Stomach (tissue), 19 donors: ENCODE measurements at places on chromosomes 11 and 22. TPM values are rescaled to one million over a fixed set of nuclear protein-coding genes. Genes with fewer than 3 reads are reported as not detected.
A peak's percentile ranks its signal among the peaks of the same experiment; 100 is the strongest.

SEPTIN5 gene
- 1.2 TPM for total RNA-seq

RASD2 gene
- 0.87 TPM for total RNA-seq

JAM3 gene
- 44.2 TPM for total RNA-seq

MAP6 gene
- 2.0 TPM for total RNA-seq

GRCh38 chr11:84558085-84558905 lies 1068.8 kb downstream of the DLG2 start:
- no peaks in the 10 kb centered on the region for H3K4me1 ChIP-seq
- H3K27me3 ChIP-seq: no peaks in the 10 kb centered on the region
- H3K36me3 ChIP-seq: no peaks in the 10 kb centered on the region
- peak; percentile 28 for DNase-seq
- H3K27ac ChIP-seq: no peak overlapping the region

DNA sequence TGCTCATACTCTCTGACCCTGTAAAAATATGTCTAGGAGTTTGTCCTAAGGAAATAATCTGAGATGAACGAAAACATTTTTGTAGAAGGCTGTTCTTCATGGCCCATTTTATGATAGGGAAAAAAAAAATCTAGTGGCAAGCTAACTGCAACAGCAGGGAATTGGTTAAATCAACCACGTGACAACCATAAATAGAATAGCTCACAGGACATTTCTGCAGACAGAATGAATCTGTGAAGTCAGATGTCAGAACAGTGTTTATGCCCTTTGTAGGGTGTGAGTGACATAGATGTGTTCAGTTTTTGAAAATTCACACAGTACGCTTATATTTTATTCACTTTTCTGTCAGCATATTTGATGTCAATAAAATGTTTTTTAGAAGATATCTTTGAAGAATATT lies 16.1 kb downstream of the ARHGAP1 start:
- H3K36me3 ChIP-seq: peaks cover 99% of the 10 kb centered on the region
- DNase-seq: no peak
- H3K27me3 ChIP-seq: no peaks in the 10 kb centered on the region
- H3K4me1 ChIP-seq: peaks cover 7% of the 10 kb centered on the region

DNA sequence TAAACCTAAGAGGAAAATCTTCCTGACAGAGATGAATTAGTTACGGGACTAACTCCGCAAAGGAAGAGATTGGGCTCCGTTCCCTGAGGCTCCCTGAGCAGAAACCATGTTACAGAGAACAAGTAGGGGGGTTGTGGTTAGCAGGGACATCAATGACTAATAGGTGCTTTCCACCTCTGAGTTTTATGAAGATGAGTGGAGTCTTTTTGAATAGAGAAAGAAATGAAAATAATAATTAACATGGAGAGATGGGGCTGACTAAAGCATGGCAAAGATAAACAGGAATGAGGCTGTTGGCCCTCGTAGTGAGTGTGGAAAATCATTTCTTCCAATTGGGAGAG lies 47.5 kb upstream of the PICALM start:
- DNase-seq: no peak
- H3K4me3 ChIP-seq: no peak overlapping the region

- H3K4me3 ChIP-seq: no peak overlapping the region
- peaks cover 31% of the 10 kb centered on the region for H3K4me1 ChIP-seq
- peak overlapping the region; percentile 91 for H3K27ac ChIP-seq
- DNase-seq: peak; percentile 80
Observed at GRCh38 chr11:9759519-9760192, 95.8 kb downstream of the SWAP70 start.

DNA sequence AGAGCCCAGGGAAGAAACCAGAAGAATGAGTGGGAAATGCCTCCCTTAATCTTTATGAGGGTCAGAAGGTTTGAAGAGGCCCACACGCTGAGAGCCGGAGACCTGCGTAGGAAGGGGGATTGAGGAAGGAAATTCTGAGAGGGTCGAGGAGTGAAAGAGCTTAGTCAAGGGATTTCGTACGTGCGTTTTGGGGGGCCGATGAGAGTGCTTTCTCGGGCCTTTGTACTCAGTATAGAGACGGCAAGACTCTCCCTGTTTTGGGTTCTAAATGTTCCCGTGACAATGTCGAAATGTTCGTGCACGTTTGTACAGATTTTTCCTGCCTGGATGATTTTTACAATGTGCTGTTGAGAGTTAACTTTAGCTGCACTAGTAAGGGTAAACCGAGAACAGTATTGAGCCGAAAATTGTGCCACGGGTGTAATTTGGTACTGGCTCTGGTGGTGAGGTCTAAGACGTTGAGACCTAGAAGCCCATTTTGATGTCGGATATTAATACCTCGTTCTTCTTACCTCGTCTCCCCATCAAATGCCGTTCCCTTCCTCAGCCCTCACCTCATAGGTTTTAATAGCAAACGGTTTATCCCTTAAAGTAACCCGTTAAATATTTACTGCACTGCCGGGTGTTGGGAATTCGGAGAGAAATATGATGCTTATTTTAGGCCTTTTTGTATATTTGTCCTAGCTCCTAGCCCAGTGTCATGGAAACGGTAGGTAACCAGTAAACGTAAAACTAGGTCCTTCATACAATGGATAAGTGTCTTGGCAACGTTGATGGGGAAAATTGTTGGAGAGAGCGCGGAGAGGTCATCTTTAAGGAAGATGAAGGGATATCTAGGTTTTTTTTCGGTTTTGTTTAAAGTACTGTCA lies 734 bp downstream of the C11orf58 start:
- H3K4me3 ChIP-seq: peak overlapping the region; percentile 63
- no peaks in the 10 kb centered on the region for H3K27me3 ChIP-seq
- DNase-seq: peak; percentile 66
- peak overlapping the region; percentile 95 for H3K27ac ChIP-seq
- no peaks in the 10 kb centered on the region for H3K36me3 ChIP-seq
- peaks cover 36% of the 10 kb centered on the region for H3K4me1 ChIP-seq

DNA sequence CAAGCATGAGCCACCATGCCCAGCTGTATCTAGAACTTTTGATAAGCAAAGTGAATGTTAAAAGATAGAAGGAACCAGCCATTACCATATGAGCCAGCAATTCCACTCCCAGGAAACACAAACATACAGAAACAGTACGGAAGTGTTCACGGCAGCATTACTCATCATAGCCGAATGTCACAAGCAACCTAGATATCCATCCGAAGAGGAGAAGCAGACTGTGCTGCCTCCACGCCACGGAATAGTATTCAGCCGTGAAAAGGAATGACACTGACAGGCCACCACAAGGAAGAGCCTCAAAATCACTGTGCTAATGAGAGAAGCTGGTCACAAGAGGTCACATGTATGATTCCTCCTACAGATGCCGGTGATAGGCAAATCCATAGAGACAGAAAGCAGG lies 17.6 kb upstream of the MGAT3 start:
- peaks cover 7% of the 10 kb centered on the region for H3K36me3 ChIP-seq
- DNase-seq: peak; percentile 67
- no peak overlapping the region for H3K4me3 ChIP-seq
- H3K27ac ChIP-seq: no peak overlapping the region
- H3K4me1 ChIP-seq: peaks cover 7% of the 10 kb centered on the region

- H3K27me3 ChIP-seq: no peaks in the 10 kb centered on the region
- no peaks in the 10 kb centered on the region for H3K36me3 ChIP-seq
- no peak overlapping the region for H3K27ac ChIP-seq
- no peaks in the 10 kb centered on the region for H3K4me1 ChIP-seq
- no peak overlapping the region for H3K4me3 ChIP-seq
- no peak for DNase-seq
Observed at GRCh38 chr22:49642741-49643140, 184.9 kb downstream of the BRD1 start.

DNA sequence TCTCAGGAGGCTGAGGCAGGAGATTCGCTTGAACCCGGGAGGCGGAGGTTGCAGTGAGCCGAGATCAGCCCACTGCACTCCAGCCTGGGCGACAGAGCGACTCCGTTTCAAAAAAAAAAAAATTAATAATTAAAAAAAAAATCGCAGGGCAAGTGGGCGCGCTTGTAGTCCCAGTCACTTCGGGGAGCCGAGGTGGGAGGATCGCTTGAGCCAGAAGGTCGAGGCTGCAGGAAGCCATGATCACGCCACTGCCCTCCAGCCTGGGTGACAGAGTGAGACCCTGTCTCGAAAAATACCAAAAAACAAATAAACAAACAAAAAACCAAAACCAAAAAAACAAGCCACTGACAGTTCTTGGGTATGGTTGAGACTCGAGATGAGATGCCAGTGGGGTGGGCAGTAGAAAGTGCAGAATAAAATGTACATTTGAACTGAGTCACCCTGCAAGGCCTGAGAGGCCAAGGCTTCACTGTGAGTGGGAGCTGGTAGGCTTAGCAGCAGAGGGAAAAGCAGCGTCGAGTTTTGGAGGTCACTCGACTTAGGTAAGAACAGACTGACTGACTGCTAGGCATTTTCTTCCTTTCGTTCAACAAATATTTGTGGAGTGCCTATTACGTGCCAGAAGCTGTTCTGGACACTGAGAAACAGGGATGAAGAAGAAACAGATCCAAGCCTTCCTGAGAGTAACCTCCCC lies 635 bp upstream of the LDHA start:
- no peaks in the 10 kb centered on the region for H3K27me3 ChIP-seq
- DNase-seq: no peak
- peaks cover 16% of the 10 kb centered on the region for H3K4me1 ChIP-seq

GRCh38 chr11:34439610-34440198 lies 970 bp downstream of the CAT start:
- DNase-seq: peak; percentile 28
- H3K4me3 ChIP-seq: peak overlapping the region; percentile 85
- H3K27ac ChIP-seq: peak overlapping the region; percentile 97
- peaks cover 54% of the 10 kb centered on the region for H3K4me1 ChIP-seq
- no peaks in the 10 kb centered on the region for H3K36me3 ChIP-seq

- no peak for DNase-seq
- H3K4me1 ChIP-seq: no peaks in the 10 kb centered on the region
- H3K27me3 ChIP-seq: no peaks in the 10 kb centered on the region
- no peak overlapping the region for H3K27ac ChIP-seq
Observed at GRCh38 chr11:126570489-126570888, 215.0 kb downstream of the ST3GAL4 start.

GRCh38 chr22:45718391-45718790 lies 46.8 kb downstream of the ATXN10 start:
- no peak overlapping the region for H3K4me3 ChIP-seq
- H3K27me3 ChIP-seq: no peaks in the 10 kb centered on the region

DNA sequence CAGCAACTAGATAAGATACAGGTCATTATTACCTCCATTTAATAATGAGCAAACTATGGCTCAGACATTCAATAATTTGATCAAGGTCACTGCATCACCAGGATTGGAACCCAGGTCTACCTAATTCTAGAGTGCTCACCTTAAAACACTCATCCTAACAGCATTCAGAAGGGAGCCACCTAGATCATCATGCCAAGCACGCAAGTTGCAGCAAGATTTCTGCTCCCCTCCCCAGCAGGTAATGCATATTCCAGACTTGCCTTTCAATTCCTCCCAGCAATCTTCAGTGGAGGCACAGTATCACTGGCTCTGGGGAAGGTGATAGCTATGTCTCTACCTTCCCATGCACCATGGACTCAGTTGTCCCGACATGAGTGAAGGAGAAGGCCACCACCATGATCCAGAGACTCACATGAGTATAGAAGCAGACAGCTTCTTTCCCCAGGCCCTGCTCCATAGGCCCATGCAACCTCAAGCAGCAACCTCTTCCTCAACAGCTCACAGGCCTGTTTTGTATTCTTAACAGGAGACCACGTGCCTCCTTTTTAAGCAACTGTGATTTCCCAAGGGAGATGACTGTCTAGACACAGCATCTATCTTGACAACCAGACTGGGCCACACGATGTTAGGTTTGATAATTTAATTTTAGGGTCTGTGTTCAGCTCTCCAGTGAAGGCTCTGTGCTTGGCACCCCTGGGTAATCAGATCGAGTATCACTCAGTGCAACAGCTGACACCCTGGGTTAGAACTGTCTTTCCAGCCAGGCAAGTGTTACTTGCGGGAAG lies 36.4 kb downstream of the RAB30 start:
- no peaks in the 10 kb centered on the region for H3K36me3 ChIP-seq
- H3K27me3 ChIP-seq: no peaks in the 10 kb centered on the region
- no peak for DNase-seq
- H3K4me1 ChIP-seq: peaks cover 17% of the 10 kb centered on the region

DNA sequence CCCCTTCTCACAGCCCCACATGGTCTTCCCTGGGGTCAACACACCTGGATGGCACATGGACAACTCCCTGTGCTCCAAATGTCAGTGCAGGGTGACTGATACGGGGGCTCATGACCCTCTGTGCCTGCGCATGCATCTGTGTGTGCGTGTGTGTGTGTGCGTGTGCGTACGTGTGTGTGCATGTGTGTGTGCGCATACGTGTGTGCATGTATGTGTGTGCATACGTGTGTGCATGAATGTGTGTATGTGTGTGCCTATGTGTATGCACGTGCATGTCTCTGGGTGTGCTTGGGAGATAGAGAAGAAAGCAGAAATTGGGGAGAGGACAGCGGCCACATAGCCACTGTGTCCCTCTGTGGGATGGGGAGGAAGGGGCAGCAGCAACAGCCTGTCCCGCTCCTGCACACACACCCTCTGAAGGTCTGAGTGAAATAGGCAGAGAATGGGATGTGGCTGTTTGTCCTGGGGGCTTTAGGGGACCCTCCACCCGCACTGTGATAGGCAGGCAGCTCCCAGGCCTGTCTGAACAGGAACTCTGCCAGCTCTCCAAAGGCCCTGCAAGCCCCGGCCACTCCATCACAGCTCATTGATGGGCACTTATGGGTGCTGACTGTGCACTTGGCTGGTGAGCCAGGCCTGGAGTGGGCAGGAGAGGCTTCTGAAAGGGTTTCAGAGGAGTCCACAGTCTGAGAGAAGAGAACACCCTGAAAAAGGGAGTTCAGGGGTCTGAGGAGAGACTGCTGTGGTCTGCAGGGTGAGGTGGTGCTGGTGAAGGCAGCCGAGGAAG lies 28.7 kb upstream of the PICK1 start:
- H3K36me3 ChIP-seq: no peaks in the 10 kb centered on the region
- H3K4me3 ChIP-seq: no peak overlapping the region
- H3K4me1 ChIP-seq: peaks cover 10% of the 10 kb centered on the region
- peak; percentile 2 for DNase-seq

DNA sequence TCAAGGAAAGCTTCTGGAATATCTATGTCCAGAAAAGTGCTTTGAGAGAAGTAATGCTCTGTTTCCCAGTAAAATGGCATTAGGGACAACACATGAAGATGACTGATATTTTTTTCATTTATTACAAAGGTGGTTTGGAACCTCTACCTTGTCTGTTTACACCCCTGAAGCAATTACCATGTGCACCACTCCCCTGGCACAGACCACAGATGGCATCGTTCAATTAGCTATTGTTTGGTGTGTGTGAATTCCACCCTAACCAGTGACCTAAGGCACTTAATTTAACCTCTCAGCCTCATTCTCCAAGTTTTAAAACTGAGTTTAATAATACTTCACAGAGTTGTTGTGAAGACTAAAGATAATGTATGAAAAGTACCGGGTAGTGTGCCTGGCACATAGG lies 127.6 kb upstream of the BMAL1 start:
- DNase-seq: no peak
- H3K27ac ChIP-seq: no peak overlapping the region
- no peaks in the 10 kb centered on the region for H3K4me1 ChIP-seq
- H3K27me3 ChIP-seq: no peaks in the 10 kb centered on the region
- H3K4me3 ChIP-seq: no peak overlapping the region
- H3K36me3 ChIP-seq: no peaks in the 10 kb centered on the region

GRCh38 chr11:45285930-45286632 lies at the start of gene SYT13:
TSS of gene SYT13 (minus strand) at chr11:45286341. CDS start at chr11:45286207, 134 bp downstream.
- peak within 1 kb of the TSS; percentile 38 for H3K4me3 ChIP-seq
- peak within 1 kb of the TSS; percentile 38 for H3K27ac ChIP-seq
- peaks cover 75% of the 10 kb centered on the region for H3K27me3 ChIP-seq
- no peaks in the 10 kb centered on the region for H3K36me3 ChIP-seq
